Endothelial cell of umbilical vein (primary cell): ENCODE measurements at places on chromosomes 1 and 21. TPM values are rescaled to one million over a fixed set of nuclear protein-coding genes. Genes with fewer than 3 reads are reported as not detected.

Gene SPRR3
- not detected in 2 replicates for total RNA-seq

- no peak for DNase-seq
Measured at GRCh38 chr1:157566484-157567300, 14.4 kb upstream of the FCRL5 start.

- peak; percentile 74 for DNase-seq
Measured at GRCh38 chr1:203216274-203217138, 13.0 kb downstream of the CHIT1 start.

DNA sequence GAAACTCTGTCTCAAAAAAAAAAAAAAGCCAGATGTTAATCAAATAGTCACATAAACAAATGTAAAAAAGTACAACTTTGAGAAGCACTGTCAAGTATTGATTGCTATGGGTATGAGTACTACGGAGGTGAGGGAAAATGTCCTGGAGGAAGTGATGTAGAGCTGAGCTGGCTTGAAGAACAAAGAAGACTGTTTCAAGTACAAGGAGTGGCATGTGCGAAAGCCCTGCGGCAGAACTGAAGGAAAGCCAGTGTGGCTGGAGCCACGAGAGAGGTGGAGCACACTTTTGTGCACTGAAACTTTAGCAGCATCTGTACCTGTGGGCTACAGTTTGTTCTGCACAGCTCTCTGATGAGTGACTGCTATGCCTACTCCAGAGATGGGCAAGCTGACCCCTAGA lies 5.4 kb upstream of the RPS6KA1 start:
- DNase-seq = no peak

DNA sequence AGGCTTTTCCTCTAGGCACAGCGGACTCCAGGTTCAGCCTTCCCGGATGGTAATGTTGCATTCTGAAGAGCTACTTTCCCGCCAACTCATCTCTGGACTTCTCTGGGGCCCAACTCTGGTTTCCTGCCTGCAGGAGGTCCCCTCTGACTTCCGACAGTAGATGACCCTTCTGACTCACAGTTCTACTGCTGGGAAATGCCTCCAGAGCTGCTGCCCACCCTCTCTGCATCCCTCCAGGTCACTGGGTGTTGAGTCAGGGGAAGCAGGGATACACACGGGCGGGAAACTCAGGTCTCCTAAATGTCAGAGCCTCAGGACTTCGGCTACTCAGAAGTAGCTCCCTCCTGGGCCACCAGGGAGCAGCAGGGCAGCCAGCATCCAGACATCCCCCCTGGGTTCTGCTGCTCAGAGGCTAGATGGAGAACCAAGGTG lies 2.1 kb upstream of the KIF21B start:
- DNase-seq = peak; percentile 47

DNA sequence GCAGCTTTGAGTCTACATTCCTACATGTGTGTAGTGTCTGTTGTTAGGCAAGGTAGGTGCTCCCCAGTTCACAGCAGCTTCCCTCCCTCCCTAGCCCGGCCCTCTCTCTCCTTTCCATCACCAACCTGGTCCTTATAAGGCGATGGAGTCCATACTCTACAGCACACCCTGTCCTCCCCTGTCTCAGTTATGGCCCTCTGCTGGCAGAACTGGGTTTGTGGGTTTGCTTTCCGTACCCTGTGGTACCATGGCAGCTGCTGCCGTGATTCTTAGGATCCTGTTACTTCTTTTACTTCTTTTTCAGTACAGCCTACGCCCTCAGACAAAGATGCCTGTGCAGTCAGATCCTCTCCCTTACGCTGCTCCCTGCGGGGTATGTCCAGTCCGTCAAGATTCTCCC lies 31.7 kb downstream of the AK5 start:
- DNase-seq = peak; percentile 24

Gene SCNM1
- total RNA-seq = 43.1 and 49.0 TPM in 2 replicates

DNA sequence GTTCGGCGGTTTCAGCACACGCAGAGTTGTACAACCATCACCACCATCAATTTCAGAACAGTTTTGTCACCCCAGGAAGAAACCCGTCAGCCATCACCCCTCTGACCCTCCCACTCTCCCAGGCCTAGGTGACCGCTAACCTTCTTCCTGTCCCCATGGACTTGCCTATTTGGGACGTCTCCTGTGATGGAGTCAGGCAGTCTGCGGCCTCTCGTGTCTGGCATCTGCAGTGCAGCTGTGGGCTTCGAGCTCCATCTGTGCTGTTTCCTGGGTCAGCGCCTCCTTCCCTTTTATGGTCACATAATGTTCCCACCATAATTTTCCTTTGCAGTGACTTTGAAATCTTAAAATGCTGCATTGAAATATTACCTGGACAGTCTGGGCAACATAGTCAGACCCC lies 24.4 kb downstream of the SLC45A1 start:
- DNase-seq = no peak

Gene SRSF4
- 92.9 and 108 TPM in 2 replicates for total RNA-seq

Gene SPATA46
- total RNA-seq = not detected in 2 replicates
